Activated CD4-positive, alpha-beta T cell treated with anti-CD3 and anti-CD28 coated beads for 1 hour (primary cell): ENCODE measurements at places on chromosomes 11 and 22.

GRCh38 chr11:90216611-90217010 lies 6.2 kb downstream of the CHORDC1 start:
- DNase-seq, result no peak

GRCh38 chr11:44618561-44619425 lies 53.3 kb downstream of the CD82 start:
- peak; percentile 5 for DNase-seq

- DNase-seq, result no peak
Measured at GRCh38 chr11:97962758-97963157, 1058.0 kb upstream of the CNTN5 start.

DNA sequence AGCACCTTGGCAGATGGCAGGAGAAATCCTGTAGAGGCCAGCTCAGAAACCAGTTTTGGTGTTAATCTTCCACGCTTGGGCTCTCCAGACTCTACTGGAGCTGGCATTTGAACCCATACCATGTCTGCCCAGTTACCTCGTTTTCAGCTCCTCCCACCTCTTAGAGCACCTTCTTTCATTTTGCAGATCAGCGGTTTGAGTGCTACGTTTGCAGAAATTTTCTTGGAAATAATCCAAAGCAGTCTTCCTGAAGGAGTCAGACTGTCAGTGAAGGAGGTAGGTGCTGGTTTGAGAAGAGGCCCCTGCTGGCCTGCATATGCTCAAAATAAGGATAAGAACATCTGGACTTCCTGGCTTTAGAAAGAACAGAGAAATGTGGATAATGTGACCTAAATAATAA lies 13.7 kb downstream of the COA4 start:
- no peak for DNase-seq

- DNase-seq, result no peak
Measured at GRCh38 chr11:75768909-75769771, 562 bp downstream of the DGAT2 start.

DNA sequence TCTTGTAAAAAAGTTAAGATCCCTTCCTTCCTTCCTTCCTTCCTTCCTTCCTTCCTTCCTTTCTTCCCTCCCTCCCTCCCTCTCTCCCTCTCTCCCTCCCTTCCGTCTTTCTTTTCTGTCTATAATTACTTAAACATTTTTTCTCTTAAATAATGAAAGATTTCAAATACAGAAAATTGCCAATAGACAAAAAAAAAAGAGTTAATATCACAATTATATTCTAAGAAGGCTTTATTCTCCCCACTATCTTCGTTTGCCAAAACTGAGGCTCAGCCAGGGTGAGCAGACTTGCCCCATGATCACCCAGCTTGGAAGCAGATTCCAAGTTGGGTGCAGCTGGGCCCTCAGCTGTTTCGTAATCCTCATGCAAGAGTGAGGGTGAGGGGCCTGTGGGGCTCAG lies 327 bp upstream of the CACNA1I start:
- DNase-seq, result no peak

GRCh38 chr11:16805938-16806337 lies 67.5 kb downstream of the C11orf58 start:
- DNase-seq, result no peak

DNA sequence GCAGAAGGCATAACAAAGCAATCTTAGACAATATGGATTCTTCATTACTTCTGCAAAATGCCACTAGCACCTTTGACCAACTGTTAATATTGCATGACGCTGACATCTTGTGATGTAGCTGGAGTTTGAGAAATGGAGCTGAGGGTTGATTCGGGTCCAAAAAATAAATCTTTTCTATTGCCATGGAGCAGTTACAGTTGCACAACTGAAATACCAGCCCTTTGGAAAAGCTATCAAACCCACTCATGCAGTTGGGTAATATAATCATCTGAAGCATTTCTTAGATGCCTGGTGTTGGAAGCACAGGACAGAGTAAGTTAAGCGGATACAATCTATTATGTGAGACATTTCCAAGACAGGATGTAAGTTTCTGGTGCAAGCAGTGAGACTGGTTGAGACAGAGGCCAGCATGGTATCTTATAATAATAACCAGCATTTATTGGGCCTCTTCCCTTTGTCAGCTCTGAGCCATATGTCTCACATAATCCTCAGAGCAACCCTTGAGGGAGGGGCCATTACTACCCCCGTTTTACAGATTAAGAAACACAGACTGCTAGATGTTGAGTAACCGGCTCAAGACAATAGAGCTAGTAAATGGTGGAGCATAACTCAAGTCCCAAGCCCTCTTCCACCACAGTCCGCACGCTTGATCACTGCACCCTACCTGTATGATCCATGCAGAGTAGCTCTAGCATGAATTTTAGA lies 74.9 kb upstream of the CAPRIN1 start:
- DNase-seq, result no peak

DNA sequence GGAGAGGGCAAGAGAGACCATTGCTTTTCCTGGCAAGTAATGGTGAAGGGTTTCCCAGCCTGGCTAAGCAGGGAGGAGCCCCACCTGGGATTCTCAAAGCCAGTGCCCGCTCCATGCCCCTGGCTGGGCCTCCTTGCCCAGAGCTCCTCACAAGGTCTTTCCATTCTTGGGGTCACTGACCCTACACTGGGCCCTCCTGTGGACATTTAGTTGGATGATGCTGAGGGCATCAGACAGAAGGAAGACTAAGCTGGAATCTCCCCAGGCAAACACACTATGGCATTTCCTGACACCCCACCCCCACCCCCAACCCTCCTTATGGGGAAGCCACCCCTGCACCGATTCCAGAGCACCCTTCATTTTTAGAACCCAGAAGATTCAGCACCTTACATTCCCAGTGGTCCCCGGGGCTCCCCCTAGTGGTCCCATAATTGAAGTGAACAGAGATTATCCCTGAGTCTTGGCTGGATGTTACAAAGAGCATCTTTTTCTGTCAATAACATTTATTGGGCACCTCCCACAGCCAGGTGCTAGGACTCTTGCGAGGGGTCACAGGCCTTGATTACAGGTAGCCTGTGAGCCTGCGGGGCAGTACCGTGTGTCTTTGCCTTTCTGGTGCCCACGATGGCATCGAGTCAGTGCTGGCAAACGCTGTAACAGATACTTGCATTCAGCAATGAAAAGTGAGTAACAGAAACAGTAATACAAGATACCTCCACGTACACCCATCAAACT lies 548.5 kb downstream of the BUD13 start:
- DNase-seq, result no peak

DNA sequence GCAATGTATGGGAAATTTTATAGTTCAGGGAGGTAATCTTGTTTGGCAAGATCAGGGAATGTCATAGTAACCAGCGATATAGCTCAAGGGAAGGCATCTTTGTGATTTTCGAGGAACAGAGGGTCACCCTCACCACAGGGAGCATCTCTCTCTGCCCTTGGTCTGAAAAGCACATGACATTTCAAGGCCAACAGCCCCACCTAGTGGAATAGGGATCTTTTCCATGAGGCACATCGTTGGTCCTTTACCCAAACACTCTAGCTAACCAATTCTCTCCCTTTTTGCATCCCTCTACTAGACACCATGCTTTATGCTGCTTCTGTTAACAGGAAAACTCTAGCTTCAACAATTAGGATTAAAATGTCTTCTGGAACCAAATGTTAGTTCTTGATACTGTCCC lies 179.0 kb downstream of the GRM5 start:
- DNase-seq, result no peak

DNA sequence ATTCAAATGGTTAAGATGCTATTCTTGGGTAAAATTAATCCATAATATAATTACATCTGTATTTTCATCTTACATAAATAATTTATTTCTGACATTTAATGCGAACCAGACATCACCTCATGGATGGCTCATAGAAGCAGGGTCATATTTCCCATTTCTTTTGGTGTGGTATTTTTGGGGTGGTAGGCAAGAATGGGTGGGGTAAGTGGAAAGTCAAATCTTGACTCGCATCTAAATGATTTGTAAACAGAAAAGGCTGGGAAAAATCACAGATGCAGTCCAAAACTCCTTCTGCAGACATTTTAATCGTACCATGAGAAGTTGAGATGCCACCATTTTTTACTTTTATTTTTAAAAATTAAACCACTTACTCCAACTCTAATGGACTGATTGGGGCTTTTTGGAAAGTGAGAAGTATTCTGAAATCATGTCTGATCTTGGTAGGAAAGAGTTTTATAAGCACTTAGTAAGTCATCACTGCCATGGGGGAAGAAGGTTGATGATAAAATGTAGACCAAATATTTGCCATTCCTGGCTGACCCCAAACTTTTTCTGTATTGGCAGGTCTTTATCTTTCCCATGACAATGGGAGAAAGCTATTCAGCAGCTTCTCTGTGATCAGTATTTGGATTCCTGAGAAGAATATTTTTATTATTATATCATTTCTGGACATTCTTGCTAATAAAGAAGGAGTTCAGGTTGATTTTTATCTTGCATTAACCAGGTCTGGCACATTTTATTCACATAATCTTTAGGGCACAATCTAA lies 47.2 kb upstream of the BLID start:
- no peak for DNase-seq

DNA sequence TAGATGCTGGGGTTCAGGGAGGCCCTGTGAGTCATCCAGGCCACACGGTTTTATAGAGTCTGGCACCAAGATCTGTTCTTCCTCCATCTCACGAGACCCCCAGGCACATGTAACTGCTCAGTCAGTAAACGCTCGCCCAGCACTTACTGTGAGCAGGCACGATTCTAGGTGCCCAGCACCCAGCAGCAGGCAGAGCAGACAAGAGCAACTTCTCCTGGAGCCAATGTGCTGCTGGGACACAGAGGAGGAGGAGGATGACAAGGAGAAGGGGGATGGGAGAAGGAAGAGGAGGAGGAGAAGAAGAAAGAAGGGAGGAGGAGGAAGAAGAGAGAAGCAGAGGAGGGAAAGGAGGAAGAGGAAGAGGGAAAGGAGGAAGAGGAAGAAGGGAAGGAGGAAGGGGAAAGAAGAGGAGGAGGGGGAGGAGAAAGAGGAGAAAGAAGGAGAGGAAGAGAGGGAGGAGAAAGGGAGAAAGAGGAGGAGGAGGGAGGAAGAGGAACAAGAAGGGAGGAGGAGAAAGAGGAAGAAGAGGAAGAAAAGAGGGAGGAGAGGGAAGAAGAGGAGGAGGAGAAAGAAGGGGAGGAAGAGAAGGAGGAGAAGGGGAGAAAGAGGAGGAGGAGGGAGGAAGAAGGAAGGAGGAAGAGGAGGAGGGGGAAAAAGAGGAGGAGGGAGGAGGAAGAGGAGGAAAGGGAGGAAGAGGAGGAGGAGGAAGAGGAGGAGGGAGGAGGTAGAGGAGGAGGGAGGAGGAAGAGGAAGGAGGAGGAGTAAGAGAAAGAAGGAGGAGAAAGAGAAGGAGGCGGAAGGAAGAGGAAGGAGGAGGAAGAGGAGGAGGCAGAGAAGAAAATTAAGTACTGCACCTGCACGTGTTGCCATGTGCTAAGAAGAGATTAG lies 77.6 kb upstream of the RTL6 start:
- no peak for DNase-seq

DNA sequence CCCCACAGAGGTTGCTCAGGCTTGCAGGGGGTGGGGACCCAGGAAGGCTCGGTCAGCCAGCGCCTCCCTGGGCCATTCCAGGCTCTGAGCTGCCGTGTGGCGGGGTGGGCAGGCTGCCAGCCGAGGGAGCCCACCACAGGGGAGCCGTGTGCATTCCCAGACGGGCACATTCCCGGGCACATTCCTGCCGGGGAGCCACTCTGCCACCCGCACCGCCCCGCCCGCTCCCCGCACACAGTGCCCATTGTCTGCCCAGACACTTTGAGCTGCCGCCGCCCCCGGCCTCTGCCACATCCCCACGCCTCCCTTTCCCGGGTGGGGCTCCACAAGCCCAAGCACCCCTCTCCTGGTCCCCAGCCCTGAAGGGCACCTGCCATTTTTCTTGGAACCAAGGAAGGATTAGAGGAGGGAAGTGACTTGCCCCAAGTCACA lies 27.4 kb downstream of the RPL3 start:
- DNase-seq, result no peak

DNA sequence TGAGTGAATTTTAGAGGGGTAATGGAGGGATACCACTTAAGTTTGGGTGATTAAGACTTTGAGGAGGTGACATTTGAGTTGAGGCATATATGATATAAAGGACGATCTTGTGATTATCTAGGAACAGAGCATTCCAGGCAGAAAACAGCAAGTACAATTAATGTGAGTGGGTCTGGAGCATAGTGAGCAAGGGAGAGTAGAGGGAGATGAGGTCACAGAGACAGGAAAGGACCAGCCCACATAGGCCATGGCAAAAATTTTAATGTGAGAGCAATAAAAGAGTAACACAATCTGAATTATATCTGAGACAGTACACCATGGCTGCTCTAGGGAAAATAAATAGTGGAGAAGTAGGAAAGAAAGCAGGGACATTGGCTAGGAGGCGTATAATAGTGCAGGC lies 14.5 kb upstream of the HSPA8 start:
- DNase-seq, result no peak

- DNase-seq, result no peak
Measured at GRCh38 chr11:64007629-64008282, 21.5 kb downstream of the OTUB1 start.

DNA sequence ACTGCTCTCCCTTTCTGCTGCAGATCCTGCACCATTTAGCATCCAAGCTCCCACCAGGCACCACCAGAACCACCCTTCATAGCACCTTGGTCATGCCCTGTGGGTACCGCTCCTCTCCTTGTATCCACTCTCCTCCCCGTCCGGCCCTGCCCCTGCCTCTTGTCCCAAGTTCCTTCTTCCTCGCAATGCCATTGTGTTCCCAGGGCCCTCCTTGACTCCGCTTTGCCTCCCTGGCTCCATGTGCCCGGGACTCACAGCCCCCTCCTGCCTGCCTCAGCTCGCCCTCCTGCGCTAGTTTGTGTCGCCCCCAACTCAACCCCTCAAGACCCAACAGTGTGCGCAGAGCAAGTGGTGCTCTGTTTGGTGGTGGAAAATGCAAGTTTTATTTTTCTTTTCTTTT lies 10.8 kb downstream of the FADS2 start:
- no peak for DNase-seq

GRCh38 chr22:29480512-29481264 lies 670 bp downstream of the NEFH start:
- no peak for DNase-seq

DNA sequence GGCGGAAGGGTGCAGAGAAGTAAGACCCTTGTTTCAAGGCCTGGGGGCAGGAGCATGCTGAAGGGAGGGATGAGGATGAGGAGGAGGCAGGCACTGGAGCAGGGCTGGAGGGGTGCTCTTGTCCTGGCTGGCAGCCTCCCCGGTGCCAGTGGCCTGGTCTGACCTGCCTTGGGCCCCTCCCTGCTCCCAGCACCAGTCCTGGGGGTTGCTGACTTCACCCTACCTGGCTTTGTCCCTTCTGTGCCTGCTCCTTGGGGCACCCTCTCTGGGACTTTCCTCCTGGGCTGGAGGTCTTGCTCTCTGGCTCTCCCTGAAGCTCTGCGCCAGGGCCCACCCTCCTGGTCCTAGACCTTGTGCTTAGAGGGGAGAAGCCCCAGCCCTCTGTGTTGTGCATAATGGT lies 4.7 kb upstream of the FLRT1 start:
- DNase-seq, result no peak

- DNase-seq, result no peak
Measured at GRCh38 chr11:46273511-46274205, 3.8 kb upstream of the CREB3L1 start.

GRCh38 chr11:62123669-62124185 lies at the start of gene INCENP:
INCENP (plus strand) TSS chr11:62124011; CDS start chr11:62128162, 4,151 bp downstream.
- peak; percentile 91 for DNase-seq
